ENCODE measurements at places on chromosomes 5 and 9. TPM values are rescaled to one million over a fixed set of nuclear protein-coding genes. Genes with fewer than 3 reads are reported as not detected.

Gene INSL4
- not detected for total RNA-seq

Gene NMUR2
- total RNA-seq, result not detected

Gene PLPP7
- 15.7 TPM for total RNA-seq

Gene GFI1B
- not detected for total RNA-seq

Gene MAMDC2
- total RNA-seq, result 8.7 TPM

Gene SLC36A3
- total RNA-seq, result not detected

Gene TLR4
- 29.8 TPM for total RNA-seq

Gene CTNNAL1
- 106 TPM for total RNA-seq

Gene PIP5K1B
- not detected for total RNA-seq

Gene BOD1
- 48.9 TPM for total RNA-seq

Gene PCDHGC4
- under 0.01 TPM for total RNA-seq

Gene OLFML2A
- total RNA-seq, result 0.49 TPM

Gene TMEFF1
- total RNA-seq, result 2.9 TPM

Gene NSMF
- 40.3 TPM for total RNA-seq

Gene NCS1
- 19.0 TPM for total RNA-seq

Gene PCDHA10
- total RNA-seq, result not detected

Gene WNK2
- total RNA-seq, result not detected

Gene SLC1A1
- total RNA-seq, result 58.3 TPM

Gene NR5A1
- total RNA-seq, result not detected

Gene APBB3
- total RNA-seq, result 9.6 TPM

Gene NME5
- 1.9 TPM for total RNA-seq

Gene ZNF367
- total RNA-seq, result 1.3 TPM

Gene SPATA31A3
- total RNA-seq, result not detected

Gene MEIKIN
- total RNA-seq, result not detected

Gene LCN15
- not detected for total RNA-seq

Gene AUH
- total RNA-seq, result 21.8 TPM

Gene IGFBPL1
- not detected for total RNA-seq

Gene ZDHHC11
- total RNA-seq, result 0.54 TPM

Gene NPR3
- total RNA-seq, result 21.8 TPM

Gene PRRX2
- 8.3 TPM for total RNA-seq

Gene CHSY3
- total RNA-seq, result 10.9 TPM

Gene RASEF
- total RNA-seq, result not detected

Gene GMCL2
- not detected for total RNA-seq

Gene BHMT
- not detected for total RNA-seq

Gene RLN2
- total RNA-seq, result not detected

Gene TTC33
- 5.7 TPM for total RNA-seq

Gene CCT5
- total RNA-seq, result 282 TPM

Gene NTRK2
- 1.5 TPM for total RNA-seq

Gene WDR38
- not detected for total RNA-seq

Gene TAF11L8
- not detected for total RNA-seq

Gene RAB3C
- not detected for total RNA-seq

Gene PRRC1
- 63.3 TPM for total RNA-seq

Gene ANKRD20A1
- total RNA-seq, result under 0.01 TPM
